ENCODE measurements at places on chromosomes 4 and X.
A peak's percentile ranks its signal among the peaks of the same experiment; 100 is the strongest.

DNA sequence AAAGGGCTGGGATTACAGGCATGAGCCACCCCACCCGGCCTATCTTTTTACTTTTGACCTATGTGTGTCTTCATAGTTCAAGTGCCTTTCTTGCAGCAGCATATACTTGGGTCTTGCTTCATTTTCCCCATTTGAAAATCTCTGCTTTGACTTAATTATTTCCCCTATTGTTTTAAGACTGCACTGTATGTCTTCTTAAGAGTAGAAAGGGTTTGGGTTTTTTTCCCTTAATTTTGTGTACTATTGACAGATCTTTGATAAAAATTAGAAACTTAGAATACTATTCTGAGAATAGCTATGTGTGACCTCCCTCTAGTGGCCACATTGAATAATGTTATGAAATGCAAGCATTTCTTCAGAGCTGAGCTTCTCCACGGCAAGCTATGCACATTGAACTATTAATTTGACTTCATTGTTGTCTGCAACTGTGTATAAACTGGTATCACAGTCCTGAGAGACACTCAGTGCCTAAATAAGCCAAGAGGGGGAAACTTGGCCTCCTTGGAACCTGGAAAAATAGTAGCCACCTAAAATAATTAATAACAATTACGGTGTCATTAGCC lies 8.7 kb upstream of the SLC25A4 start:
- no peak for DNase-seq

DNA sequence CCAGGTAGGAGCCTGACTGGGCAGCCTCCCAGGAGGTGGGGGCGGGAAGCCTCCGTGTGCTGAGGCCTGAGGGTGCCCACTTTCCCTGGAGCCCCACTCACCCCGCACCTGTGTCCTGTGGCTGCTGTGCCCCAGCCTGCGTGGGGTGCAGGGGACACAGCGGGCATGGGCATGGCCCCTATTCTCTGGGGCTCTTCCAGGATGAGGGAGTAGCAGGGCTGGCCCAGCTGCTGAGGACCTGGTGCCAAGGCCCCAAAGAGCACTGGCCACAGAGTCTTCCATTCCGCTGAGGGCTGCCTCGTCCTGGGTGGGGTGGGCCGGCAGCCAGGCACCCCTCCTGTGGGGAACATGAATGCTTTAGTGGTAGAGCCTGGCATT lies 51.7 kb upstream of the SORCS2 start:
- DNase-seq: no peak

DNA sequence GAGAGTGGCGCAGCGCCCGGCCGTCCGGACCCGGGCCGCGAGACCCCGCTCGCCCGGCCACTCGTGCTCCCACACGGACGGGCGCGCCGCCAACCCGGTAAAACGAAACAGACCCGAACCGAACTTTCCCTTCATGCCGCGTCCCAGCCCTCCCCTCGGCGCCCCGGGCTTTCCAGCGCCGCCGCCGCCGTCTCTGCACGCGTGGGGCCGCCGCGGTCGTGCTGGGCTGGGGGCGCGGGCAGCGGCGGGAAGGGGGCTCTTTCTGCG lies 222 bp downstream of the SMAD1 start:
- DNase-seq: no peak

DNA sequence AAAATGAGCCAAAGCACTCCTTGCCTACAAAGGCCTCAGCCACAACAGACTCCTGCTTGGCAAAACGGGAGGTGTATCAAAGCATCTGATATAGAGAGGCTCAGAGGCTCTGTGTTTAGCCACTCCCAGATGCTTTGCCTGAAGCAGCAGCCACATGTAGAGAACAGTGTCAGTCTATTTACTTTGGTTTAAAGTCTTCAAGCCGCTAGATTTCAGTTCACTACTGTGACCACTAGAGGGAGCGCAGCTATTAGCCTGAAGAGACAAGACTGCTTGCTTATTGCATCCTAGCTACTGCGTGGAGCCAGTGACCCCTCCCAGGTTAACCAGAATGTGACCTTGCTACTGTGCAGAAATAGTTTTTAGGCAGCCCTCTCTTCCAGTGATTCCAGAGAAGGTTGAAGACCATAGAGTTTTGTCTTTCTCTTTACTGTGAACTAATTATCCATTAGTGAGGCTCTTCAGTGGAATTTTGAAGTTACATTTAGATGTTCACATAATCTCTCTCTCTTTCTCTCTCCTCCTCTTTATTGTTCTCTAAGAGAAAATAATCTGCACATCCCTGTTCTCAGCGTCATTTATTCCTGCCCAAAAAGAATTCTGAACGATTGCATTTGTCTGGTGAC lies 39.3 kb downstream of the BMP3 start:
- peak; percentile 32 for DNase-seq

GRCh38 chr4:47462799-47463234 lies 685 bp downstream of the COMMD8 start:
- no peak for DNase-seq

- no peak for DNase-seq
These were observed 4.5 kb downstream of the MED28 start for GRCh38 chr4:17618926-17619325.

DNA sequence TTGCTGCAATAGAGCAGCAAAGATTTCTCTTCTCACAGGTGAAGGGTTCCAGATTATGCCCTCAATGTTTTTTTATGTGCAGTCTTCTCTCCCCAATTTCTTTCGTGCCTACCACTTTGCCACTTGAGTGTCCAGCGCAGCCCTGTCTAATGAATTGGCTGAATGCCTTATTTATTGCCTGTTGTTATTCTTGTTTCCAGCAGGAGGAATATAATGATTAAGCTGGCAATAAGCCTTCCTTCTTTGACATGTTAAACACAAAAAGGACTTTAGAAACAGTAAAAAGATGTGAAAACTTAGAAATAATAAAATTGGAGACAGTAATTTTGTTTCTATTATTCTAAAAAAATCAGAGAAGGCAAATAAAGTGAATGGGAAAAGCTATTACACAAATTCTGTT lies 34.6 kb upstream of the FRAS1 start:
- DNase-seq: no peak

GRCh38 chr4:90841676-90842075 lies 714.5 kb downstream of the CCSER1 start:
- no peak for DNase-seq
